ENCODE measurements at places on chromosomes 5 and 9. TPM values are rescaled to one million over a fixed set of nuclear protein-coding genes. Genes with fewer than 3 reads are reported as not detected.

DNA sequence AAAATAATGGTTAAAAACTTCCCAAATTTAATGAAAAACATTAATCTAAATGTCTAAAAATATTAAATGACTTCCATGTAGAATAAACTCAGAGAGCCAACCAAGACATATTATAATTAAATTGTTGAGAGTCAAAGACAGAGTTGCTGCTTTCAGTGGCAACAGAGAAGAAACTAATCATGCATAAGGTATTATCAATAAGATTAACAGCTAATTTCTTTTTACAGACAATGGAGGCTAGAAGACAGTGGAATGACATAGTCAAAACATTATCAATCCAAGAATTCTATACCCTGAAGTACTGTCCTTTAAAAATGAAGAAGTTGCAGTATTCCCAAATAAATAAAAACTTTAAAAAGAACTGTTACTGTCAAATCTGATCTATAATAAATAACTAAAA, 268.7 kb downstream of the IRX2 start:
- no peaks in the 10 kb centered on the region for H3K4me1 ChIP-seq
- no peak for DNase-seq
- H3K36me3 ChIP-seq: no peaks in the 10 kb centered on the region
- no peaks in the 10 kb centered on the region for H3K27me3 ChIP-seq
- no peak overlapping the region for H3K27ac ChIP-seq

- peaks cover 85% of the 10 kb centered on the region for H3K36me3 ChIP-seq
- DNase-seq: peak; percentile 20
- H3K27me3 ChIP-seq: no peaks in the 10 kb centered on the region
- H3K27ac ChIP-seq: peak overlapping the region; percentile 98
- H3K4me3 ChIP-seq: peak overlapping the region; percentile 9
Observed at GRCh38 chr9:92970467-92970923, 23.2 kb downstream of the FGD3 start.

GFI1B gene
- not detected for total RNA-seq

SLCO6A1 gene
- not detected for total RNA-seq

SPINK7 gene
- total RNA-seq: not detected

GPX3 gene
- not detected for total RNA-seq

TMEM174 gene
- not detected for total RNA-seq
